ENCODE measurements at places on chromosomes 5 and 9.

- DNase-seq: no peak
Observed at GRCh38 chr9:99076483-99077171, 28.3 kb upstream of the TGFBR1 start.

GRCh38 chr9:87290241-87291052 is 207.2 kb upstream of the DAPK1 start:
- no peak for DNase-seq

GRCh38 chr9:122816163-122816867 is 12.1 kb downstream of the PDCL start:
- peak; percentile 10 for DNase-seq

DNA sequence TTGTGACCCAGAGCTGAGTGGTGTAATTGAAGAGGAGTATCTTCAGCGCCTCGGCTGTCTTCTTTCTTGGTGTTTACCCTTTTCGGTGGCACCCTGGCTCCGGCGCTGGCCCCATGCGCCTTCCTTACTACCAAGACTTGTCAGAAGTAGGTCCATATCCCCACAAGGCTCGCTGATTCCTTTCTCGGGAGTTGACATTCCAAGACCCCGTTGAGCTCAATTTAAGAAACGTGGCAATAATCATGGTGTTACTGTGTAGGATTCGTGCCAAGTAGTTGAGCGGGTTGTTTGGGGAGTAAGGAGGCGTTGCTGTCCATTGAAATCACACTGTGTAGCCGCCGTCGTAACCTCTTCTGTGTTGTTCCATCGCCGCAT is 795 bp downstream of the NDUFAF2 start:
- DNase-seq: no peak

GRCh38 chr5:148856009-148856367 is 29.6 kb downstream of the ADRB2 start:
- no peak for DNase-seq

GRCh38 chr9:109002141-109002540 is 11.2 kb downstream of the CTNNAL1 start:
- no peak for DNase-seq

- no peak for DNase-seq
Observed at GRCh38 chr9:135906291-135907005, 898 bp downstream of the CAMSAP1 start.

GRCh38 chr9:14906644-14907359 is 3.4 kb downstream of the FREM1 start:
- no peak for DNase-seq

DNA sequence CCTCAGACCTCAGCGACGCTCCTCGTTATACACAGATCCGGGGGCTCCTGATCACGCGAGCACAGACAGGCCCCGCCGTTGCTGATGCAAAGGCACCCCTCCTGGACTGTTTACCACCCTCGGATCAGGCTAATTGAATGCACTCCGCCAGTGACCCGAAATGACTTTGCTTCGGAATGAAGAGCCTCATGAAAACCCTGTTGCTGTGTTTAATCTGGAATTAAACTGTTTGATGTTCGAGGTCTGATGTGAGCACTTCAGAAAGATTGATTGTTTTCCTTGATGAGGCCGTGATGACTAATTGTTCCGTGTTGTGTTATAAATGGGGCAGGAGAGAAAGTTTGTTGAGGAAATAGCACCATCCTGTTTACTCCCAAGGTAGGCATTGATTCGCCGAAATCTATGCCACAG is 190.5 kb upstream of the PPP1R26 start:
- DNase-seq: no peak

- DNase-seq: no peak
Observed at GRCh38 chr5:93120051-93120450, 461.0 kb downstream of the NR2F1-AS1 start.

DNA sequence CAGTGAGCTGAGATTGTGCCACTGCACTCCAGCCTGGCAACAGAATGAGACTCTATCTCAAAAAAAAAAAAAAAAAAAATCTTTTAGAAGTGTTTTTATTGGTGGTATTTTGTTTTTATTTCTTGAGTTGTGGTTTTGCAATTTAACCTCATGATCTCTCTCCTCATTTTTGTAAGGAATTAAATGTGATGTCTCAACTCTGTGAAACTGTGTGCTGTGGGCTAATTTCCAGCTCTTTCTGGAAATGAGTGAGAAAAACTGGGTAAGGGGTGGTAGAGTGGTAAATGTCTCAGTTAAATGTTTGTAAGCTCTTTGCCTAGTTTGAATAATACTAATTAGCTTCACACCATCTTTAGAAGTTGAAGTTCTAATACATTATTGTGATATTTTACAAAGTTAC is 29.0 kb downstream of the ACO1 start:
- no peak for DNase-seq

GRCh38 chr5:143345671-143346440 is 57.6 kb downstream of the NR3C1 start:
- no peak for DNase-seq

DNA sequence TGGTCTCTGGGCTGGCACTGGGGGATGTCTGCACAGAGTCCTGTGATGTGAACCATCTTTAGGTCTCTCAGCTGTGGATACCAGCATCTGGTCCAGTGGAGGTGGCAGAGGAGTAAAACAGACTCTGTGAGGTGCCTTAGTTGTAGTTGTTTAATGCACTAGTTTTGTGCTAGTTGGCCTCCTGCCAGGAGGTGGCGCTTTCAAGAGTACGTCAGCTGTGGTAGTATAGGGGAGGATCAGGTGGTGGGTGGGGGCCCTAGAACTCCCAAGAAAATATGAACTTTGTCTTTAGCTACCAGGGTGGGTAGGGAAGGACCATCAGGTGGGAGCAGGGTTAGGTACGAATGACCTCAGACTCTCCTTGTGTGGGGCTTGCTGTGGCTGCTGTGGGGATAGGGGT is 197.1 kb downstream of the TMC1 start:
- no peak for DNase-seq

DNA sequence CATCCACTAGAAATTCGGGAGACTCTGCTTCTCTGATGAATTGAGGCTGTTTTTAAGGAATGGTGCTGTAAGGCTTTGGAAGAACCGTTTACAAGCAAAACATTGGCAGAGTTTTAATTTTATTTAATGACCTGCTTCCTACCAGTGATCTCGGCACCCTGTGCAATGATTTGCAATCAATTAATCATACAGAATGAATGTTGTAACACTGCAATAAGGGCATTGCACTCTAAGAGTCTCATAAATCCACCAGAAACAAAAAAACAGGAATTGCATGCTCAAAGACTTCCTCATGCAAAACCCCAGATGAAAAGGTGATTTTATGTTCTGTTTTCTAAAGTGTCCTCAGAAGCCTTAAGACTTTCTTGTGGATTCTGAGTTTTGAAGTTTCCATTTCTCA is 295.7 kb downstream of the ARHGEF28 start:
- no peak for DNase-seq

GRCh38 chr9:127049581-127049980 is 72.9 kb downstream of the ANGPTL2 start:
- no peak for DNase-seq

DNA sequence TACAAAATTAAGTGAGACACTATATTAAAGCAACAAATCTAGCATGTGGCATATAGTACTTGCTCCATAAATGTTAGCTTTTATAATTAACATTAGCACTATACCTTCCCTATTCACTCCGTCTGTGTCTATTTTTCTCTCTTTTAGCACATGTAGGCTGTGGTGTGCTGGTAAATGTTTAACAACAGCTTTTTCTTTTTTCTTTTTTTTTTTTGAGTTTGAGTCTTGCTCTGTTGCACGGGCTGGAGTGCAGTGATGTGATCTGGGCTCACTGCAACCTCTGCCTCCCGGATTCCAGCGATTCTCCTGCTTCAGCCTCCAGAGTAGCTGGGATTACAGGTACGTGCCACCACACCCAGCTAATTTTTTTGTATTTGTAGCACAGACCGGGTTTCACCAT is 62.1 kb downstream of the SPRY4 start:
- no peak for DNase-seq

DNA sequence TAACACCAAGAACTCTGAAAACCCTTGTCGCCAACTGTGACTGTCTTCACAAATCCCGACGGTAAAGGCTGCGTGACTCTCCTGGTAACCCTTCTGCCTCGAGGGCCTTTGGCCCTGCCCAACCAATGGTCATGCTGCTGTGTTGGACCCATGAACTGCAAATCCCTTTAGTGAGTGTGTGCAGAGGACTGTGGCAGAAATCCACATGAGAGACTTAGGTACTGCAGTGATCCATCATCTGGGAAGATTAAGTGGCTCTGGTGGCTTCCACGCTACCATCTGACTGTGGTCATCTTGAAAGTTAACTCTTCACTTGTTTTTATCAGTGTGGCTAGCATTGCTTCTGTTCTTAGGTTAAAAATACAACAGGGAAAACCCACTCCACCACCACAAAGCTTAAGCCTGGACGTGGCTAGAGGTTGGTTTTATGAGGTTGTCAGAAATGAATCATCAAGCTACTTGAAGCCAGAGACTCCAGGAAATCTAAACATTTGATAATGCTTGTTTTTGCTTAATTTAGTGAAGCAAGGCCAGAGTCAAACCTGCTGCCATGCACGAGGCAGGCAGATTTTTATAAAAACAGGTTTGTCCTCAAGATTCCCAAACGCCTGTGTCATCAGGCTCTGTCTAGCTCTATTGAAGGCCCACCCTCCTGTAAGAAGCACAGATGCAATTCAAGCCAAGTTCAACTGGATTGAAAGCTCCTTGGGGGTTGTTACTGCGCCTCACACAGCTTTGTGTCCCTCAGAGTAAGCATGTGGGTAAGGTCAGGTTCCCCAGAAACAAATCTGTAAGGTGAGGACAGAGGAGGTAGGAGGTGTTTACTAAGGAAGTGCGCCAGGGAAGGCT is 52.7 kb upstream of the ERCC6L2 start:
- DNase-seq: no peak

DNA sequence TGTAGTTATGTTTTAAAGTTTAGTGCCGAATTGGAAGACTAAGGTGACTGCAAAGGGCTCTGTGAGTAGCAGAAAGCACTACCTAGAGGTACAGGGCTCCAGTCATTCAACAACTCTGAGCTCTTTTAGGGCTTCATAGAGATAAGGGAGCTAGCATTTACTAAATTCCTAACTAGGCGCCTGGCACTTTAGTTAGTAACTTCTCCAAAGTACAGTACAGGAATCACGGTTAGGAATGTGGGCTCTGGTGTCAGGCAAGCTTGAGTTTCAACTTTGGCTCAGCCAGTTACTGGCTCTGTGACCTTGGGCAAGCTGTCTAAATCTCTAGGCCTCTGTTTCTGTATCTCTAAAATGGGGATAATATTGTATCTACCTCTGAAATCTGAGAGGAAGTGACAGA is 115.3 kb downstream of the SLIT3 start:
- DNase-seq: no peak

GRCh38 chr5:54867310-54867944 is 118.0 kb downstream of the ESM1 start:
- DNase-seq: no peak

All from activated T-helper 9 cell treated with anti-CD3 and anti-CD28 coated beads, Interleukin-2, amount 50 U/mL, for 16 hours (primary cell).